ENCODE measurements at places on chromosomes 13 and 19.

- DNase-seq, result no peak
Observed at GRCh38 chr19:8459520-8460270, 14.9 kb downstream of the HNRNPM start.

- no peak for DNase-seq
Observed at GRCh38 chr13:95535243-95535642, 17.3 kb upstream of the CLDN10 start.

- no peak for DNase-seq
Observed at GRCh38 chr13:42073683-42074082, 25.2 kb downstream of the DGKH start.

DNA sequence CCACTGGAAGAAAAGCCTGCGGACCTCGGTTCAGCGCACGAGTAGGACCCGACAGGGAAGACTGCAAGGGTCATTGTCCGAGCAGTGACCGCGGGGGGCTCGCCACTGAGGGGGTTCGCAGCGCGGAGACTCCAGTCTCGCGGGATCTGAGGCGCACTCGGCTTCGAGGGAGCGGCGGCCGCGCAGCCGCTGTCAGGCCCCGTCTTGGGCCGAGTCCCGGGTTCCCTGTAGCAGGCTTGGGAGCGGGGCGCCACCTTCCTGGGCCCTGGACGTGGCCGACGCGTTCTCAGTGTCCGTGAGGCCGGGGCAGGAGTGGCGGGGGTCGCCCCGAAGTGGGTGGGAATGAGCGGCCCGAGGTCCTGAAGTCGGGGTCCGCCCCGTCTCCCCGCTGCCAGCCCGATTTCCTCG, 474 bp upstream of the FAM174C start:
- no peak for DNase-seq

DNA sequence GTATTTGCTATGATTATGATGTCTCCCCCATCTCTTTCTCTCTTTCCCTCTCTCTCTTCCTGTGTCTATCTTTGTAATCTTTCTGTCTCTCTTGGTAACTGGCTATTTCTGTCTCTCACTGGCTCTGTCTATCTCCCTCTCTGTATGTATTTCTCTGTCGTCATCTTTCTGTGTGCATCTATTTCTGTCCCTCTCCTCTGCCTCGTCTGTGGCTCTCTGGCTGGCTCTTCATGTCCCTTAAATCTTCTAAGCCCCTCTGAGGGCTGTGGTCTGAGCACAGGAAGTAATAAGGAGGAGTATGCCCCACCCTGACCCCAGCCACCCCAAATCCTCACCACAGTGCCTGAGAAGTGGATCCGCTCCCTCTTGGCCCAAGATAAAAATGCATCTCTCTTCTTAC, 104.4 kb downstream of the DNAJC15 start:
- no peak for DNase-seq

- no peak for DNase-seq
Observed at GRCh38 chr19:40217027-40217810, 965 bp downstream of the TTC9B start.

DNA sequence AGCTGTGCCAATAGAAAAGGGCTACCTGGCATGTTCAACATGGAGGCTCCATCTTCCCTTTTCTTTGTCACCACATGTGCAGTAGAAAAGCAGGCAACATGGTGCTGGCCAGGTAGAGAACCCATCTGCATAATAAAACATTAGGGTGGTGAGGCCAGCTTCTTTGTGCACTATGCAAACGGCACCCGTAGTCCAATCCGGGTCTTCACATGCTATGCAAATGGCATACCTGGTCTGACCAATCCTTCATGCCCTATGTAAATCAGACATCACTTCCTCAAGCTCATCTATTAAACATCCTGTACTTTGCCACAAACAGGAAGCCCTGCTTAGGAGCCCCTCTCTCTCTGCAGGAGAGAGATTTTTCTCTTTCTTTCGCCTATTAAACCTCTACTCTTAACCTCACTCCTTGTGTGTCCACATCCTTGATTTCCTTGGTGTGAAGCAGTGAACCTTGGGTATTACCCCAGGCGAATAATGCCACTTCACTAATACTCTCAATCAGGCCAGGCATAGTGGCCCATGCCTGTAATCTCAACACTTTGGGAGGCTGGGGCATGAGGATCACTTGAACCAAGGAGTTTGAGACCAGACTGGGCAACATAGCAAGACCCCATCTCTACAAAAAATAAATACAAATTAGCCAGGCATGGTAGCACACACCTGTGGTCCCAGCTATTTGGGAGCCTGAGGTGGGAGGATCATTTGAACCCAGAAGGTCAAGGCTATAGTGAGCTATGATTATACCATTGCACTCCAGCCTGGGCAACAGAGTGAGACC, 111.3 kb upstream of the MRI1 start:
- no peak for DNase-seq

DNA sequence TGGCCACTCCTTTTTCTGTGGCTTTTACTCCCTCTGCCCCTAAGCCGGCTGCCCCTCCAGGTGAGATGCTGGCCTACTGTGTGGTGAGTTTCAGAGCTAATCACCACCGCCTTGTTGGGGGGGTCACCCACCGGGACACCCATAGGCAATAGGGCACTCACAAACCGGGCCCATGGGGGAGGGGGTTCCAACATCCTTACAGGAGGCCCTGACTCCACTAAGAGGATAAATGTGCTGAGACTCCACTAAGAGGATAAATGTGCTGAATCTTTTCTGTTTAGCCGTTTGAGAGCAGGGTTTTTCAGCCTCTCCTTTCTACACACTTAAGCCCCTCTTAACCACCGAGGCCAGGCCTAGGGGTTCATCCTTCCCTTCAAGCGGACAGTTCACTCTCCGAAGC, 73.7 kb downstream of the SLC15A1 start:
- DNase-seq, result no peak

GRCh38 chr19:1874554-1875185, 10.6 kb downstream of the ABHD17A start:
- DNase-seq, result no peak

DNA sequence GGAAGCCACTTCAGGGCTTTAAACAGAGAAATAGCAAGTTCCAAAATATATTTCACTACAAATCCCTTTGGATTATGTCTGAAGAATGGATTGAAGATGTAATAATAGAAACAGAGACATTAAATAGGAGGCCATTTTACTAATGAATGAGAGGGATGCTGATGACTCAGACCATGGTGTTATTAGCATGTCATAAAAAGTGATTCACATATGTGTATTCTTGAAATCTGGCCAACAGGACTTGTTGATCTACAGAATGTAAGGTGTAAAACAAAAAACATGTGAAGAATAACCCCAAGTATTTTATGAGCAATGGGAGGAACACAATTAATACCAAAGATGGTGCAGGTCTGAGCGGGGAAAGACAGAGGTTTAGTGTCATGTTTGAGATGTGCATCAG, 873.7 kb downstream of the SLITRK5 start:
- DNase-seq, result no peak

DNA sequence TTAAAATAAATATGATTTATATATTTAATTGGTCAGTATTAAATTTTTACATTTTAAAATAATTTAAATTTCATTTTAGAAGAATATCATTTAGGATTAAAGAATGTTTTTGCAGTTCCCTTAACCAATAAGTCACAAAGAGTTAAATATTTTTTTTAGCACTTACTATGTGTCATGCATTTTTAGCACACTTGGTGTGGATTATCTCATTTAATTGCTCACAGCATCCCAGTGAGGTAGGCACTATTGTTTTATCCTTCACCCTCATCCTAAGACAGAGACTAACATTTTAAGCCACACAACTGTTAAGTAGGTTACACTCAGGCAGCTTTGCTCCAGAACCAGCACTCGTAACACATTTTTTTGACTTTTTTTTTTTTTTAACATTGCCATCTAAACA, 78.2 kb downstream of the URI1 start:
- DNase-seq, result no peak

DNA sequence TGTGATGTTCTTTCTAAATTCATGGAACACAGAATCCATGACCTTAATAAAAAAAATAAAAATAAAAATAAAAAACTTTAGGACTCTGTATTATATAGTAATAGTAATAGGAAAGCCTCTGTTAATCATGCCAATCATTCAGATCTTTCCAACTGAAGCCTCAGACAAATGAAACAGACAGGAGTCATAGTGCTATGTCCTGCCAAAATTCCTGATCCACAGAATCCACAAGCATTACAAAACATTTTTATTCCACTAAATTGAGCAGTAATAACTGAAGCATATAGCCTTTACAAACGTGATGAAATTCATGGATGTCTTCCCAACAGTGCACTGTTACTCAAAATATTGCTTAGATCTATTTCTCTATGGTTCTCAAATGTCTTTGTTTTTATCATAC, 820.6 kb upstream of the PCDH9 start:
- DNase-seq, result no peak

DNA sequence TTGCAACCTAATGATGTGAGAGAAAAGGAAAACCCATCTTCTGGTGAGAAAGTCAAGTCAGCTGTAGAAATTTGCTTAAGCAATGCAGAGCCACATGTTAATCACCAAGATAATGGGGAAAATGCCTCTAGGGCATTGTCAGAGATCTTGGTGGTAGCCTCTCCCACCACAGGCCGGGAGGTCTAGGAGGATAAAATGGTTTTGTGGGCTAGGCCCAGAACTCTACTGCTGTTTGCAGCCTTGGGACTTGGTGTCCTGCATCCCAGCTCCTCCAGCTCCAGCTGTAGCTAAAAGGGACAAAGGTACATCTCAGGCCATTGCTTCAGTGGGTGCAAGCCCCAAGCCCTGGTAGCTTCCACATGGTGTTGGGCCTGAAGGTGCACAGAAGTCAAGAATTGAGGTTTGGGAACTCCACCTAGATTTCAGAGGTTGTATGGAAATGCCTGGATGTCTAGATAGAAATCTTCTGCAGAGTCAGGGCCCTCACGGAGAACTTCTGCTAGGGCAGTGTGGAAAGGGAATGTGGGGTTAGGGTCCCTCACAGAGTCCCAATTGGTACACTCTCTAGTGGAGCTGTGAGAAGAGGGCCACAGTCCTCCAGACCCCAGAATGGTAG, 382.2 kb upstream of the KLHL1 start:
- no peak for DNase-seq

DNA sequence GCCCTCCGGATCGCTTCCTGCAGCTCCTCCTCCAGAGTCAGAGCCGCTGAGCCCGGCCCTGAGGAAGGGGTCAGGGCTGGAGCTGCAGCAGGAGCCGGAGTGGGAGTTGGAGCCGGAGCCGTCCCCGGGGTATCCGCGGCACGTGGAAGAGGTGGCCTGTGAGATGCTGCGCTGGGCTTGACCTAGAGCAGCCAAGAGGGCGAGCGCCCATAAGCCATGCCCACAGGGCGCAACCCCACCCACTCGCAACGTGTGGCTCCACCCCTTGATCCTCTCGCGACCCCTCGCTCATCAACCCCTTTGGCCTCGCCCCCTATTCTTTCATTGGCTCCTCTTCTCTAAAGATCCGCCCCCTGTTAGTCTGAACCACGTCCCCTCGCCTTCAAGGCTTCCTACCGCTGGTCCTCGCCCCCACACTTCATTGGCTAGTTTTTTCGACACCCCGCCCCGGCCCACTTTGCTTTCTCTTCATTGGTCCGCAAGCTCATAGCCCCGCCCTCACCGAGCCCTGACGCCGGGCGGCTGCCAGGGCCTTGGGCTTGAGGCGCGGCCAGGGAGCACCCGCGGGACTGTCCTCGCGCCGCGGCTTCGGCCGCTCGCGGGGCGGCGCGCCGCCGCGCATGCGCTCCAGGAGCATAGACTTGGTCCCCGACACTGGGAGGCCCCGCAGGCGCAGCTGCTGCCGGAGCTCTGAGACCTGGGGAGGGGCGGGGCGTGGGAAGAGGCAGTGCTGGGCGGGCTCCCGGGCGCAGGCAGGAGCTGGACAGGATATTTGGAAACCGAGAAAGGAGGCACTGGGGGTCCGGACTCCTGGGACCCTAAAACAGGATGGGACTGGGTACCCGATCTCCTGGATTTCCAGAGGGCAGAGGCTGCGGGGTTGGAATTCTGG, 5.4 kb downstream of the MAMSTR start:
- DNase-seq, result peak; percentile 100

DNA sequence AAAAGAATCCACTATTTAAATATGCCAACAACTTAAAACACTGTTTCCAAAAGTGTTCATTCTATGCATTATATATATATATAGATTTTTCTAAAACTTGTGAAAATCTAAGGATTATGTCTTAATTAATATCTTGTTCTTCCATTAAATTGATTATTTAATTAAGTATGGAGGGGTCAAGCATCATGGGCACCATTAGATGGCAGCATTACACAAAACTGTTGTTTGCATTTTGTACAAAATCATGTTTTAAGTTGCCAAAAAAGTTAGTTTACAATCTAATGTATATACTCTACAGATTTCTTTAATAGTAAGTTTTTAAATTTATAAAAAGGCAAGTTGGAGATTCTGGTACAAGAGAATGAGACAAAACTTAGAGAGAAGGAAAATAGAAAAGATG, 213.2 kb upstream of the EDNRB start:
- no peak for DNase-seq

GRCh38 chr13:33379608-33380007, 94.1 kb upstream of the STARD13 start:
- no peak for DNase-seq

DNA sequence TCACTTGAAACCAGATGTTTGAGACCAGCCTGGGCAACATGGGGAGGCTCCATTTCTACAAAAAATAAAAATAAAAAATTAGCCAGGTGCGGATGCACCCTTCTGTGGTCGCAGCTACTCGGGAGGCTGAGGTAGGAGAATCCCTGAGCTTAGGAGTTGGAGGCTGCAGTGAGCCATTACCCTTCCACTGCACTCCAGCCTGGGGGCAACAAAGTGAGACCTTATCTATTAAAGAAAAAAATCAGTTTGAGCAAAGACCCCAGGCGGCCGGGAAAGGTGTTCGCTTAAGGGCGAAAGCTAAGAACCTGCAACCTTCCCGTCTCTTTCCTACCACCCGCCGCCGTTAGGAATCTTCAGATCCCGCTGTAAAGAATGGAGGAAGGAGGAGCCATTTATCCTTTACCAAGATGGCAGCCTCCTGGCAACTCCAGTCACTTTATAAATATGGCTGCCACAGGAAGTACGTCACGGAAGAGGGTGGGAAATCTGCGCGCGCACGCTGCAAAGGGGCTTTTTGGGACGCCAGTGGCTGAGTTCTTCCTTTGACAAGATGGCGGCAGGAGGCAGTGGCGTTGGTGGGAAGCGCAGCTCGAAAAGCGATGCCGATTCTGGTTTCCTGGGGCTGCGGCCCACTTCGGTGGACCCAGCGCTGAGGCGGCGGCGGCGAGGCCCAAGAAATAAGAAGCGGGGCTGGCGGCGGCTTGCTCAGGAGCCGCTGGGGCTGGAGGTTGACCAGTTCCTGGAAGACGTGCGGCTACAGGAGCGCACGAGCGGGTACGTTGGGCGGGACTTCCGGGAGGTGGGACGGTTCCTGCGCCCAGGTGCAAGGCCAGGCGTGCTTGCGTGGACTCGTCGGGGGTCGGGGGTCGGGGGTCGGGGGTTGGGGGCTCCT, at the start of gene NOP53:
NOP53 (plus strand) TSS at position 537 of the 892 bp plus-strand sequence; CDS start at position 551, 14 bp downstream.
- peak; percentile 95 for DNase-seq

DNA sequence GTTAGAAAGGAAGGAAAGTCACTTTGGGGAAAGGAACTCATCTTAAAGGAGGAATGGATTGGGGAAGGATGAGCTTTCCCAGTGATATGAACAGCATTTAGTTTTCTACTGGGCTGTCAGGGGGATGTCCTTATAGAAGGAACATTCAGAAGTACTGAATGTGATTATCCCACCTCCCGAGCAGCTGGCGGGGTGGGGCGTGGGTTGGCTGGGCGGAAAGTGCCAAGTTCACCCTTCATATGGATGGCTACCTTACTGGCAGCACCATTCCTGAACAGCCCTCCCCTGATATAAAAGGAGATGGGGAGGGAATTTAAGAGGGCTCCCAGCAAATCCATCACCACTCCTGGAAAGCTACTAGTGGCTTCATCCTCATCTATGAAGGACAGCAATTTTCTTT, 190.7 kb downstream of the DNAJC15 start:
- no peak for DNase-seq
